ENCODE measurements at places on chromosomes 7 and 10.

DNA sequence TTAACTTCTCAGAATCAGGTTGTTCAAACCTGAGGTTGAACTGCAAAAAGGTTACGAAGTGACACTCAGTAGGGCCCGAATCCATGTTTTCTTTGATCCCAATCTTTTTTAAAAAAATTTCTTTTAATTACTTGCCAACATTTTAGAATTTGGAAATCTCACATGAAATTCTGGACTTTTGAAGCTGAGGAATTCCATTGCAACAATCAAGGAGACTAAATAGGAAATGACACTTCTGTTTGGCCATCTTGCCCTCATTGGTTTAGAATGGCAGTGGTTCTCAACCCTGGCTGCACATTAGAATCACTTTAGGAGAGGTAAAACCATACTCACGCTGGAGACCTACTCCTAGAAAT lies 471 bp upstream of the TOMM7 start:
- DNase-seq = peak; percentile 36

- peak; percentile 58 for DNase-seq
These were observed 233.1 kb downstream of the BMPER start for GRCh38 chr7:34138483-34138882.

DNA sequence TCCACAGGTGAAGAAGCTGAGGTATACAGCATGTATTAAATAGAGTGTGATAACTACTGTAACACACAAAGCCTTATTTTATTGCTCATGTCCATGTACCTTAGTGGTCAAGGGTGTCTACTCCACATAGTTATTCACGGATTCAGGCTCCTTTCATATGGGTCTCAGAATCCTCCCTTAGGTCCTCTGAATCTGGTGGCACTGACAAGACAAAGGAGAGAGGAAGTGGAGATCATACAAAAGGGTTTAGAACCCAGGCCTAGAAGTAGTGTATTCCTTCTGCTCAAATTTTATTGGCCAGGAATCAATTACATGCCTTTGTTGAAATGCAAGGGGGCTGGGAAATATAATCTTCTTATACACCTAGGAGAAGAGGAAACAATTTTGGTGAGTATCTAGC lies 164.6 kb downstream of the PTEN start:
- peak; percentile 16 for DNase-seq

- DNase-seq = no peak
These were observed 133.9 kb upstream of the BMPER start for GRCh38 chr7:33771422-33771821.

GRCh38 chr10:122844146-122844545 lies 1.5 kb downstream of the CUZD1 start:
- no peak for DNase-seq

- DNase-seq = no peak
These were observed 3.1 kb downstream of the RGS10 start for GRCh38 chr10:119539359-119539825.

GRCh38 chr10:34574353-34574934 lies 240.7 kb downstream of the PARD3 start:
- DNase-seq = no peak

DNA sequence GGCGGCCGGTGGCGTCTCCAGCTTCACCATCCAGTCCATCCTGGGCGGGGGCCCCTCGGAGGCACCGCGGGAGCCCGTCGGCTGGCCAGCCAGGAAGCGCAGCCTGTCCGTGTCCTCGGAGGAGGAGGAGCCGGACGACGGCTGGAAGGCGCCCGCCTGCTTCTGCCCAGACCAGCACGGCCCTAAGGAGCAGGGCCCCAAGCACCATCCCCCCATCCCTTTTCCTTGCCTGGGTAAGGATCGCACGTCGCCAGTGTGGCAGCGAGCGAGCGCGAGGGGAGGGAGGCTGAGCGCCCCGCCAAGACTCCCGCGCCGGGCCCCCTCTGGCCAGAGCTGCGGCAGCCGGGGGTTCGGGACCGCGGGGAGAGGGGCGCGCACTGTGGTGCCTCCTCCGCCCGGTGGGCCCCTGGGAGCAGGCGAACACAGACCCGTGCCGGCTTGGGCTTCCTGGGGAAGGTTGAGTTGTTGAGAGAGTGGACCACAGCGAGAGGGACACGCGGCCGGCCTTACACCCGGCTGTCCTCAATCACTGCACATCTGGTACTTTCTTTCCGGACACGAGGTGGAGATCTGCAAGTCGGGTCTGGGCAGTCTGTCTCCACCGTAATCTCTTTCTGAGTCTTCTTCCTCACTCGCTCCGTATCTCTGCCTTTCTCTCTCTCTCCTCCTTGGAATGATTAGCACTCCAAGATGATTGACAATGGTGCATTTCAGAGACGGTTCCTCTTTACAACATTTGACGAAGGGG lies 652 bp downstream of the HMX2 start:
- peak; percentile 46 for DNase-seq

- DNase-seq = no peak
These were observed 1021.6 kb downstream of the GATA3 start for GRCh38 chr10:9076066-9076465.

Measured in NCI-H69 (cell line).